ENCODE measurements at places on chromosomes 4 and X.

GRCh38 chr4:5267408-5267807 is 216.1 kb downstream of the STK32B start:
- H3K27me3 ChIP-seq = no peaks in the 10 kb centered on the region
- no peak overlapping the region for H3K27ac ChIP-seq
- H3K4me1 ChIP-seq = no peaks in the 10 kb centered on the region
- H3K36me3 ChIP-seq = no peaks in the 10 kb centered on the region

GRCh38 chr4:13833171-13833804 is 205.8 kb upstream of the BOD1L1 start:
- DNase-seq = no peak
- H3K4me1 ChIP-seq = no peaks in the 10 kb centered on the region
- no peak overlapping the region for H3K4me3 ChIP-seq
- no peaks in the 10 kb centered on the region for H3K36me3 ChIP-seq
- no peak overlapping the region for H3K27ac ChIP-seq
- H3K27me3 ChIP-seq = no peaks in the 10 kb centered on the region

DNA sequence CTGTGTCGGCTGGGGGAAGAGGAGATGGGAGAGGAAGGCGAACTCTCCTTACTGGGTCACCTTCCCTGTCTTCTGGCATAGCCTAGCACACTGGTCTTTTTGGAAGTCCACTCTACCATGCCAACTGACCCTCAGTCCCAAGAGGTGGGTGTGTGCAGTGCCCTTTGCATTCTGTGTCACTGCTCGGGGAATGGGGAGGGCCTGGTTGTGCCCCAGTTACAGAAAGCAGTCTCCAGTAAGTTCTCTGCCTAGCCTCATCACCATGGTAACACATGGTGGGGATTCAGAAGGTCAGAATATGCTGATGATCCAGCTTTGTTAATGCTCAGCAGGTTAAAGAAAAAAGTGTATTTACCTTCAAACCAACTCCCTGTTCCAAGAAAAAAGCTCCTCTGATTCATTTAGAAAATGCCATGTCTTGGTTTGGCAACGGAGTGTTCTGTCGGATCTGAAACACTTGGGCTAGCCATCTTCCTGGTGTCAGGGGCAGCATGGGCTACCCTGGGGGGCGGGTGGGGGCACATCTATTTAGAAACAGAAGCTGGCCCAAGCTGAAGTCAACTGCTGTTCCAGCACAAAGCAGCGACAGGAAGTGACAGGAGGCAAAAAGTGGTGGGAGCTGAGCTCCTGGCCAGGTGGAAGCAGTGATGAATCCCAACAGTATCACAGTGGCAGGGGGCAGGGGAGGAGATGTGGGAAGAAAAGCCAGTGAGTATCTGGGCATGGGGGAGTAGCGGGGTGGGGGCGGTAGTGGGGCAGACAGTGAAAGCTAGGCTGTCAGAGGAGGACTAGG is 37.0 kb downstream of the NSG1 start:
- no peak overlapping the region for H3K27ac ChIP-seq
- H3K36me3 ChIP-seq = peaks cover 59% of the 10 kb centered on the region
- no peaks in the 10 kb centered on the region for H3K4me1 ChIP-seq
- no peak overlapping the region for H3K4me3 ChIP-seq
- no peaks in the 10 kb centered on the region for H3K27me3 ChIP-seq

- no peak overlapping the region for H3K27ac ChIP-seq
- no peak overlapping the region for H3K4me3 ChIP-seq
- H3K36me3 ChIP-seq = no peaks in the 10 kb centered on the region
- H3K27me3 ChIP-seq = no peaks in the 10 kb centered on the region
- H3K4me1 ChIP-seq = no peaks in the 10 kb centered on the region
These were observed 14.6 kb upstream of the ZNF630 start for GRCh38 chrX:48086082-48086481.

- H3K4me3 ChIP-seq = no peak overlapping the region
- no peak for DNase-seq
- peaks cover 4% of the 10 kb centered on the region for H3K4me1 ChIP-seq
- H3K27ac ChIP-seq = no peak overlapping the region
- H3K36me3 ChIP-seq = no peaks in the 10 kb centered on the region
- H3K27me3 ChIP-seq = no peaks in the 10 kb centered on the region
These were observed 69.9 kb downstream of the HMGB2 start for GRCh38 chr4:173264245-173264644.

GRCh38 chr4:15996773-15997172 is 33.8 kb upstream of the FGFBP2 start:
- no peak for DNase-seq
- peaks cover 3% of the 10 kb centered on the region for H3K4me1 ChIP-seq
- no peaks in the 10 kb centered on the region for H3K27me3 ChIP-seq

- no peaks in the 10 kb centered on the region for H3K4me1 ChIP-seq
- no peak overlapping the region for H3K27ac ChIP-seq
- H3K27me3 ChIP-seq = no peaks in the 10 kb centered on the region
- DNase-seq = no peak
- no peak overlapping the region for H3K4me3 ChIP-seq
These were observed 289.1 kb downstream of the PCDH19 start for GRCh38 chrX:100120956-100121355.

- no peaks in the 10 kb centered on the region for H3K4me1 ChIP-seq
- H3K27ac ChIP-seq = peak overlapping the region; percentile 92
- no peak for DNase-seq
- no peaks in the 10 kb centered on the region for H3K27me3 ChIP-seq
These were observed 473 bp upstream of the USP51 start for GRCh38 chrX:55490121-55490520.

GRCh38 chrX:48910926-48911411 is 477 bp downstream of the SLC35A2 start:
- H3K36me3 ChIP-seq = no peaks in the 10 kb centered on the region
- H3K27me3 ChIP-seq = no peaks in the 10 kb centered on the region
- DNase-seq = no peak
- H3K4me3 ChIP-seq = peak overlapping the region; percentile 84
- H3K4me1 ChIP-seq = no peaks in the 10 kb centered on the region

GRCh38 chrX:110399497-110399896 is 40.8 kb downstream of the RTL9 start:
- H3K36me3 ChIP-seq = no peaks in the 10 kb centered on the region
- H3K4me1 ChIP-seq = no peaks in the 10 kb centered on the region
- H3K27ac ChIP-seq = no peak overlapping the region
- no peak for DNase-seq
- no peak overlapping the region for H3K4me3 ChIP-seq
- H3K27me3 ChIP-seq = no peaks in the 10 kb centered on the region

DNA sequence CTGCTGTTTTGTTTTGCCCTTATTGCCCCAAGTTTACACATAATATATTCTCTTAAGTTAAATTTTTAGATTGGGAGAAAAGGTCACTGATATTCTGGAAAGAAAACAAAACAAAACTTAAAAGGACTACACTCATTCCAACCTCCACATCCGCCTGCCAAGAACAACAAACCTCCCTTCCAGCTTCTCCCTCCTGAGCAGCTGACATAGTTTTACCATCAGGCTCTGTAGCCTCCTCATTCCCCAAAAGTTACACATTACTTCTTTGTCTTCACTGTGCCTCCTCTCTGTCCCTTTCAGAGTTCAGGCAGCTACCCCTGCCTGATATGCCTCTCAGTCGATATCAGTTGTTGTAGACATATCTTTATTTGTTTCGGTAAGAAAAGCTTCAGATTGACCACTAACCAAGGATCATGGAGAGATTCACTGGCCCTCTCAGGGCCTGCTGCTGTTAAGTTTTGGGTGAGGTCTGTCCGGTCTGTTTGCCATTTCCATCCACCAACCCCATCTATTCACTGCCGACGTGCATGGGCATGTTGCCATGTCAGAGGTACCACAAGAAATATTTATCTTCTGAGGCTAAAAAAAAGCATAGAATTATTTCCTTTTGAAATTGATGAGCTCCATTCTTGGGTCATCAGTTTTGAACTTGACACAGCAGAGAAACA is 164.1 kb downstream of the GASK1B start:
- H3K27me3 ChIP-seq = no peaks in the 10 kb centered on the region
- no peaks in the 10 kb centered on the region for H3K36me3 ChIP-seq
- no peak overlapping the region for H3K4me3 ChIP-seq
- DNase-seq = no peak
- peaks cover 38% of the 10 kb centered on the region for H3K4me1 ChIP-seq

DNA sequence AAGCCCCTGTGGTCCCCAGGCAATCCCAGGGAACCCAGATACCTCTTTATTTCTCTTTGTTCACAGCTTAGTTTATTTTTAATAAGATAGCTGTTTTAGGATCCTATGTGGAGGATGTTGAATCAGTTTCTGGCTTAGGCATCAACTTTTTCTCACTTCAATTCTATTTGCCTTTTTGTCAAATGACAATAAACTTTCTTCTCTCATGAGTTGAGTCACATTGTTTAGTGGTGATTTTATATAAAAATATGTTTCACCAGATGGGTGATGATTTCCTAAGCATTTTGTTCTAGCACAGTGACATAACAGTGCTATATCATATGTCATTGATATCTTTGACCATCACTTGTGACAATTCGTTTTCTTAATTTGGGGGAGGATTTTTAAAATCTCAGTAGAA is 198.1 kb upstream of the PUDP start:
- H3K36me3 ChIP-seq = no peaks in the 10 kb centered on the region
- no peaks in the 10 kb centered on the region for H3K4me1 ChIP-seq
- H3K27me3 ChIP-seq = no peaks in the 10 kb centered on the region
- no peak overlapping the region for H3K4me3 ChIP-seq

DNA sequence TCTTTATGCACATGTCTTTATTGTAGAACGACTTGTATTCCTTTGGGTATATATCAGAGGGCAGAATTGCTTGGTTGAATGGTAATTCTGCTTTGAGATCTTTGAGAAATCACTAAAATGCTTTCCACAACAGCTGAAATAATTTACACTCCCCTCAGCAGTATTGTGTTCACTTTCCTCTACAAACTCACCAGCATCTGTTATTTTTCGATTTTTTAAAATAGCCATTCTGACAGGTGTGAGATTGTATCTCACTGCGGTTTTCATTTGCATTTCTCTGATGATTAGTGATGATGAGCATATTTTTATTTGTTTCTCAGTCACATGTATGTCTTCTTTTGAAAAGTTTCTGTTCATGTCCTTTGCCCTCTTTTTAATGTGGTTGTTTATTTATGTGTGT is 459.8 kb downstream of the PABPC4L start:
- no peak overlapping the region for H3K27ac ChIP-seq
- H3K36me3 ChIP-seq = no peaks in the 10 kb centered on the region
- no peaks in the 10 kb centered on the region for H3K27me3 ChIP-seq
- H3K4me3 ChIP-seq = no peak overlapping the region
- H3K4me1 ChIP-seq = no peaks in the 10 kb centered on the region

GRCh38 chr4:17218786-17219185 is 293.1 kb downstream of the QDPR start:
- no peak overlapping the region for H3K4me3 ChIP-seq
- H3K36me3 ChIP-seq = no peaks in the 10 kb centered on the region
- no peak for DNase-seq

DNA sequence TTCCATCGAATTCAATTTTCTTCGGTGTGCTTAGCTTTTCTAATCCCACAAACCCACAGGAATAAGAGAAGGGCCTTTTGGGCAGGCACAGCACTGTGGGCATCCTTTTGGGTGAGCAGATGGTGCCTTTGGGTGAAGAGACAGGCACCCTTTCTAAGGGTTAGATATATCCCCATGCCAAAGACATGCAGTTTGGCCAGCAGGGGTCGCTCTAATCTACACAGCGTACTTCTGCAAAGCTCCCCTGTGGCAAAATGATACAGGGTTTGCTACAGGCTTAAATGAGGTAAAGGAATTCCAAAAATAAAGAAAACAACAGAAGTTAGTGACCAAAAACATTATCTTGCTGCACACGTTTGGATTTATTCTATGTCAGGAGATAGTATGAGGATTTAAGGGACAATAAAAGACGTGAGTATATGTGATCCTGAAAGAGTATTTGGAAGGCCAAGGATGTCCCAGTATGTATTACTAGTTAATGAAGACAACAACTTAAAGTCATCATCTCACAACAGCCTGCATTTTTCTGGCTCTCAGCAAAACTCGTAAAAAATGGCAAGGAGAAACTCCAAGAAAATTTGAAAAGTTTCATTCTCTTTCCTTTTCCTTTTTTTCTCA is 49.5 kb downstream of the PHEX start:
- H3K4me1 ChIP-seq = no peaks in the 10 kb centered on the region
- H3K36me3 ChIP-seq = no peaks in the 10 kb centered on the region
- no peaks in the 10 kb centered on the region for H3K27me3 ChIP-seq
- no peak overlapping the region for H3K27ac ChIP-seq
- DNase-seq = no peak
- H3K4me3 ChIP-seq = no peak overlapping the region

DNA sequence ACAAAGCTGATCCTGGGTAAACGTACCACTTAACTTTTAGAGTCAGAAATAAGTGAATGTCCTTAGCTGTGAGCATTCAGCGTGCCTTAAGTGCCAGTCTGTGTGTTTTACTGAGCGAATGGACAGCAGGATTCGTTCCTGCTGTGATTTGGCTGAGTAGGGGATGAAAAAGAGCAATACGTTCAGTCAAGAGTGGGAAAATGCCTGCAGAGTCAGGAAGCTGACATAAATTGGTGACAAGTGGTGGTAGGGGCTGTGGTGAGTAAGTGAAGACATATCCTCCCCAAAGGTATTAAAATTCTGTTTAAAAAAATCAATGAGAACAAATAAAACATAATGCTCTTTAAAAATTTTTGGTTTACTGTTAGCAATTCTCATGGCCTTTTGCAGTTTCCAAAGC is 56.6 kb upstream of the TNIP3 start:
- no peaks in the 10 kb centered on the region for H3K36me3 ChIP-seq
- no peaks in the 10 kb centered on the region for H3K4me1 ChIP-seq
- no peak for DNase-seq

DNA sequence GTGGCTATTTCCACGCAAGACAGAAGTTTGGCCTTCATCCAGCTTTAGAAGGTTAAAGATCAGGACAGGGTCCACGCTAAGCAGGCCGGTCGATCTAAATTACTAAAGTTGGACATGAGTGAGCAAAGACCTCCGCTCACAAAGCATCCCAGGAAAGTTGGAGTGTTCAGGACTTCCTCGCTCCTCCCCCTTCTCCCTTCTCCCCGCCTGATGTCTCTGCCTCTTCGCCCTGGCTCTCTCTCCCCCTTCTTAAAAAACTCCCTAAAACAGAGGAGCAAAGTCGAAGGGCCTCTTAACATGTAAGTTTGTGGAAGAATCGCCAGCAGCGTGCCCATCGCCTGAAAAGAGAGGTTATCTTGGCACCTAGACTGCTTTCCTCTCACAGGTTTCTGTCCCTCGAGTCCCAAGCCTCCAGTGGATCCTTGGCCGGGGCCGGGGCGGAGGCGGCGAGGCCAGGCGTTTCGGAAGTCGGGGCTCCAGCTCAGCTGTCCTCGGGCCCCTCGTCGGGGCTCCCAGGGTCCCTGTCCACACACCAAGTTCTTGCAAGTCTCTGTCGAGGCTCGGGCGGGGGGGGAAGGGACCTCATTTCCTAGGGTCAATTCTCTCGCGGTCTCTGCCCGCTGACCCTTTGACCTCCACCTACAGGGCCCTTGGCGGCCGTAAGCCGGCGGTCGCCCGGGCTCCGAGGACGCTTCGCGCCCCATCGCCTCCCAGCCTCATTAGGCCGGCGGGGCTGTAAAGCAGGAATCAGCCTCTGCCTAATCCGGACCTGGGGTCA is 7.6 kb downstream of the ZIC3 start:
- H3K4me1 ChIP-seq = no peaks in the 10 kb centered on the region
- no peaks in the 10 kb centered on the region for H3K36me3 ChIP-seq
- H3K27me3 ChIP-seq = peaks cover 3% of the 10 kb centered on the region
- H3K4me3 ChIP-seq = no peak overlapping the region
- DNase-seq = no peak
- H3K27ac ChIP-seq = no peak overlapping the region

- H3K36me3 ChIP-seq = no peaks in the 10 kb centered on the region
- H3K4me1 ChIP-seq = peaks cover 4% of the 10 kb centered on the region
- no peak overlapping the region for H3K27ac ChIP-seq
- H3K27me3 ChIP-seq = no peaks in the 10 kb centered on the region
- DNase-seq = no peak
- no peak overlapping the region for H3K4me3 ChIP-seq
These were observed 83.9 kb downstream of the VEGFC start for GRCh38 chr4:176708771-176709311.

- H3K27me3 ChIP-seq = no peaks in the 10 kb centered on the region
- H3K4me3 ChIP-seq = peak overlapping the region; percentile 57
- H3K4me1 ChIP-seq = peaks cover 26% of the 10 kb centered on the region
- DNase-seq = no peak
- H3K36me3 ChIP-seq = peaks cover 5% of the 10 kb centered on the region
These were observed 36.8 kb downstream of the FABP2 start for GRCh38 chr4:119284876-119285780.

Data from thoracic aorta (tissue), 2 donors.